SJSA1 (cell line): ENCODE measurements at places on chromosomes 2 and 18. TPM values are rescaled to one million over a fixed set of nuclear protein-coding genes. Genes with fewer than 3 reads are reported as not detected.

The TRABD2A gene
- total RNA-seq, result 11.8 and 18.3 TPM in 2 replicates

DNA sequence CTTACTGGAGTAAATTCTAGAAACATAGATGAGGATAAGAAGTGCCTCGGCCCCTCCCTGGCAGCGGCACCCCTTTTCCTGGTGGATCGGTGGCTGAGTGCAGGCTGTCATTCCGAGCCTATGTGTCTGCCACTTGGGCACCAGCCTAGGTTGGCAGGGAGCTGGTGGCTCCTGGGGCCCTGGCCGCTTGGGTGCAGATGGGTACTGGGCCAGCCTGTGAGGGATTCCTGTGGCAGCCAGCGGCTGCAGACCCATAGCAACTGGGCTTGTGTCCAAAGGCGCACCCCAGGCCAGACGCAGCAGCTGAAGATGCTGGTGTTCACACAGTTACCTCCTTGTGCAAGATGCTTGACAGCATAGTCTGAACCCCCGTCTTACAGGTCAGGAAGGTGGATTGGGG is 2.8 kb downstream of the SNORC start:
- H3K36me3 ChIP-seq, result peaks cover 5% of the 10 kb centered on the region; the same call in 1 of the 2 replicates
- H3K27me3 ChIP-seq, result no peaks in the 10 kb centered on the region
- no peak for DNase-seq
- peak overlapping the region; percentile 99 for H3K27ac ChIP-seq

DNA sequence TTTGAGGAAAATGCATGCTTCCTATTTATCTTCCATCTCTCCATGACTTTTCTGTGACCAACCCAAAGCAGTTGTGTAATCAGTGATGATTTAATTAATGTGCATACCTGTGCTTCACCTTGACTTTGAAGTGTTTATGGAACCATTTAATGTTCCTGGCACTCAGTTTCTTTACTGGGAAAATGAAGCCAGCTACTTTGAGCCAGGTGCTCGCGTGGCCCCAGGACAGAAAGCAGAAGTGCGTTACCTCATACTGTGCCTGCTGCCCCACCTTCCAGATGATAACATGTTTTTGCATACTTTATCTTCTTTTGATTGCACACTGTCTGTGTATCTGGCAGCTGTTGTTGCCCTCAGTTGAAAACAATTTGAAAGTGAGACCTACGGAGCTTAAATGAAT is 61.3 kb downstream of the PMAIP1 start:
- no peaks in the 10 kb centered on the region for H3K27me3 ChIP-seq
- no peak for DNase-seq
- H3K27ac ChIP-seq, result no peak overlapping the region
- H3K36me3 ChIP-seq, result no peaks in the 10 kb centered on the region
- H3K4me1 ChIP-seq, result peaks cover 11% of the 10 kb centered on the region; the same call in 1 of the 2 replicates
- H3K4me3 ChIP-seq, result no peak overlapping the region

GRCh38 chr2:109337221-109337620 is 208.2 kb downstream of the SH3RF3 start:
- no peak overlapping the region for H3K4me3 ChIP-seq
- H3K27ac ChIP-seq, result no peak overlapping the region; the same call in 1 of the 2 replicates
- peaks cover 74% of the 10 kb centered on the region for H3K4me1 ChIP-seq
- no peaks in the 10 kb centered on the region for H3K36me3 ChIP-seq

The SP140 gene
- total RNA-seq, result 0.44 and 2.2 TPM in 2 replicates

DNA sequence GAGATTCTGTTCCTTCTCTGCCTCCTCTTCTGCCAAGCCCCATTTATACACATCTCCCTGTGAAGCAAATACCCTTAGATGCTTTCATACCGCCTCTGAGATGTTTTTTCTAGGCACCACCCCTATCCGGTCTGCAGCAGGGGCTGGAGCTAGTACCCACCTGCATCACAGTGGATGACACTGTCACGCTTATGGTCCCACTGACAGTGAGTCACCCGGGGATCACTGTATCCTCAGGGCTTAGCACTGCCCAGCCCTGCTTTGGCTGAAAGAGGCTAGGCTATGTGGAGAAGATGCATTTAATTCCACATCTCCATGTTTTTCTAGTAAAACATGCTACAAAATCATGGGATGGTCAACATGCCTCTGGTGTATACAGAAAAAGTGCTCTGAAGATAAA is 9.9 kb downstream of the FABP1 start:
- no peak overlapping the region for H3K4me3 ChIP-seq
- no peaks in the 10 kb centered on the region for H3K4me1 ChIP-seq
- DNase-seq, result no peak

- no peaks in the 10 kb centered on the region for H3K27me3 ChIP-seq
- peaks cover 51% of the 10 kb centered on the region for H3K4me1 ChIP-seq
- H3K4me3 ChIP-seq, result no peak overlapping the region
- peak overlapping the region; percentile 39 for H3K27ac ChIP-seq
- H3K36me3 ChIP-seq, result no peaks in the 10 kb centered on the region
These were observed 212.7 kb upstream of the SLC14A2 start for GRCh38 chr18:45402485-45403056.

The PDE1A gene
- total RNA-seq, result not detected in 2 replicates
